ENCODE measurements at places on chromosomes 12 and 14.

GRCh38 chr14:52002542-52002941, 13.2 kb downstream of the RTRAF start:
- DNase-seq: no peak

GRCh38 chr14:35879151-35879648, 53.1 kb downstream of the BRMS1L start:
- no peak for DNase-seq

DNA sequence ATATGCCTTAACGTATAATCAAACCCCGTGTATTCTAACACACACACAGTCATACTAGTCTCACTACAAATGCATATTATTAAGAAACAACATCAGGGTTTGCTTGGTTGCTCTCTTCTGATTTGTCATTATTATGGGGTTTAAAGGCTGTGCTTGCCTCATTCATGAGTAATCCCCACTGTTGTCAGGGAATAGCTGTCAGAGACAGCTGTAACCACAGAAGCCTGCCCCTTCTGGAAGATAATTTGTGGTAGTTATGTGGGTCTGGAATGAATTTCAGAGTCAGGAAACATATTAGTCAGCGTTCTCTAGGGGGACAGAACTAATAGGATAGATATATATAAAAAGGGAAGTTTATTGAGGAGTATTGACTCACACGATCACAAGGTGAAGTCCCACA, 456.9 kb upstream of the TMEM132C start:
- DNase-seq: no peak

- no peak for DNase-seq
Measured at GRCh38 chr14:102811254-102811963, 34.2 kb downstream of the TRAF3 start.

- DNase-seq: no peak
Measured at GRCh38 chr14:95496111-95496681, 20.3 kb downstream of the SYNE3 start.
